ENCODE measurements at places on chromosomes 7 and 10.

GRCh38 chr7:10657201-10657600, 316.5 kb upstream of the PHF14 start:
- DNase-seq: no peak

- no peak for DNase-seq
Observed at GRCh38 chr10:2212244-2212834, 475.0 kb upstream of the ADARB2 start.

DNA sequence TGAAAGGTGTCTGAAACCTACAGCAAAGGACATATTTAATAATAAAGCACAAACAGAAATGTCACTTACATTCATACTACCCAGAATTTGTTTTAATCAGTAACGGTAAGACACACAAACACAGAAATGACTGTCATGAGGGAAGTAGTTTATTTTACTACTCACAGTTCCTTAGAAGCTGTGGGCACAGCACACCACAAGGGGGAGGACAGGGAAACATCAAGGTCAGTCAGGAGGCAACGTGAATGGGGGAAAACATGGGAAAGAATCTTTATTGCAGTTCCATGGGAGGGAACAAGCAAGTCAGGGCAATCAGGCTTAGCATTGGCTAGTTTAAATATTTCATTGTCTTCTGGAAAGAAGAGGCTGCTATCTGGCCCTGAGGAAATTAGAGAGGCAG, 123.8 kb upstream of the PDSS1 start:
- no peak for DNase-seq

GRCh38 chr10:116408719-116409118, 18.9 kb upstream of the PNLIPRP3 start:
- no peak for DNase-seq

GRCh38 chr7:149724661-149725425, 48.5 kb downstream of the ZNF467 start:
- no peak for DNase-seq

- no peak for DNase-seq
Observed at GRCh38 chr7:134098072-134098471, 29.1 kb upstream of the LRGUK start.

DNA sequence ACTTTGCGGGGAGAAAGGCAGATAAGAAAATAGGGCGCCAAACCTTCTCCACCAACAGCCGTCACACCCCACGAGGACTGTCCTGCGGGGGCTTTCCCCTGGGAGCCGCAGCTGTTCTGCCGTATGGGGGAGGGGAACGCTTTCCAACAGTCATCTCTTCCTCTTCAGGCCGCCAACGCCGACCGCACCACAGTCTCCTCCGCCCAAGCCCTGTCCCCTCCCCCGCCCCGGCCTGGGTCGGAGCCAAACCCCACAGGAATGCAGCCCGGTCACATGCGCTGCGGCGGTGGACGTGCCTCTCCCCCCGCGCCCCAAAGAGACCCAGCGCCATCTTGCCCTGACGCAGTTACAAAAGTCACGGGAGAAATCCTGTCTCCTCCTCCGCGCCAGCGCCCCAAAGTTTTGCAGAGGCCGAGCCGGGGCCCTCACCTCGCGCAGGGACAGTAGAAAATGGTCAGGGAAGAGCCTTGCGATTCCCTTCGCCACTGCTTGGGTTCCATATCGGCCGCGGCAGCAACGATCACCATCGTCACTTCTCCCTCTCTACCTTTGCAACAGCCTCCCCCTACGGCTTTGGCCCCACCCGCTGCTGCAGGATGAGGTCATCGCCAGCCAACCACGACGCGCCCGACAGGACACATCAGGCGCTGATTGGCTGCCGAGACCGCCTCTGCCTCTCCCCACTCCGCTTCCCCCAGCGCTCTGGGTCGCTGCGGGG, 1.3 kb upstream of the KMT2E start:
- peak; percentile 95 for DNase-seq

- DNase-seq: no peak
Observed at GRCh38 chr10:119452396-119452795, 90.1 kb downstream of the RGS10 start.

DNA sequence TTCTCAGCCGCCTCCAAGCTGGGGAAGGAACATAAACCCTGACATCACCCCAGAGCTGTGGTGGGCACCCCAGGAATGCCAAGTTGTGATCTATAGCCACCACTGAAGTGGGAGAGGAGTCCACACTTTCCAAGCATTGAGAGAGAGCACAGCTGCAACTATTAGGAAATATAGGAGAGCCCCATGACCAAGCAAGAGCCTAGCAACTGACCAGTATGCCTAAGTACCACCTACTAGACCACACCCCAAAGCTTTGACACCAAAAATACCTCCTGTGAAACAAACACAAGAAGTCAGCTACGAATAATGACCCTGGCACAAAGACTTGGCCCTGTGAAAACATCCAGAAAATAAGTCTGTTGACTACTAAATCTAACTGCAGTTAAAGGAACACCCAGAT, 804.1 kb upstream of the IGFBP3 start:
- DNase-seq: no peak

GRCh38 chr7:47092336-47092735, 489.6 kb downstream of the TNS3 start:
- no peak for DNase-seq

DNA sequence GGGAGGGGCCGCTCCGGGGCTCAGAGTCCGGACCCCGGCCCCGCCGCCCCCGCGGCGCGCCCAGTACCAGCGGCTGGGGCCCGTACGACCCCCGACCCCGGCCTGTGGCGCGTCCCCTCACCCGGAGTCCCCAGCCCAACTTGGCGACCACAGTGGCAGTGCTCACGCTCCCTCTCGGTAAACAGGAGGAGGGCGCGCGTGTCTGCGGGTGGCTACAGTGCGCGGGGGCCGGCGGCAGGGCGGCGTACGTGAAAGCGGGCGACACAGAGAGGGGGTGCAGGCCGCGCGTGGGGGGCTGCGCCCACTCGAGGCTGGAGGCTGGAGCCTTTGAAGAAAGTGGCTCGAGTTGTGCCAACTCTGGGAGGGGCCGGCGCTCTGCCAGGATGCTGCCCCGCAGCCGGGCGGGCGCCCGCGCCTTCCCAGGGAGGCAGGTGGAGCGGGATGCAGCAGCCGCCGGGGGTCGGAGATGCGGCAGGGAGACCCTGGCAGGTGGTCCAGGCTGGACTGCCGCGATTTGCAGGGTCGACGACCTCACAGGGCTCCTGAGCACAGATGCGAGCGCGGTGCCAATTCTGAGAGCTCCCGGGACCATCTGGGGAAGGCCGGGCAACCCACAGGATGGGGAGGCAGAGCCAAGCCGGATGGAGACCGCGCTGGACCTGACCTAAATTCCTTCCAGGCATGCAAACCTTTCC, 655 bp downstream of the PTPRE start:
- DNase-seq: no peak

GRCh38 chr7:4840079-4840501, 21.7 kb downstream of the PAPOLB start:
- no peak for DNase-seq

GRCh38 chr10:15152556-15152955, 15.9 kb downstream of the NMT2 start:
- DNase-seq: no peak

GRCh38 chr10:82091413-82091812, 216.4 kb downstream of the NRG3 start:
- DNase-seq: no peak

- DNase-seq: peak; percentile 50
Observed at GRCh38 chr10:31401287-31401686, 82.3 kb downstream of the ZEB1 start.

DNA sequence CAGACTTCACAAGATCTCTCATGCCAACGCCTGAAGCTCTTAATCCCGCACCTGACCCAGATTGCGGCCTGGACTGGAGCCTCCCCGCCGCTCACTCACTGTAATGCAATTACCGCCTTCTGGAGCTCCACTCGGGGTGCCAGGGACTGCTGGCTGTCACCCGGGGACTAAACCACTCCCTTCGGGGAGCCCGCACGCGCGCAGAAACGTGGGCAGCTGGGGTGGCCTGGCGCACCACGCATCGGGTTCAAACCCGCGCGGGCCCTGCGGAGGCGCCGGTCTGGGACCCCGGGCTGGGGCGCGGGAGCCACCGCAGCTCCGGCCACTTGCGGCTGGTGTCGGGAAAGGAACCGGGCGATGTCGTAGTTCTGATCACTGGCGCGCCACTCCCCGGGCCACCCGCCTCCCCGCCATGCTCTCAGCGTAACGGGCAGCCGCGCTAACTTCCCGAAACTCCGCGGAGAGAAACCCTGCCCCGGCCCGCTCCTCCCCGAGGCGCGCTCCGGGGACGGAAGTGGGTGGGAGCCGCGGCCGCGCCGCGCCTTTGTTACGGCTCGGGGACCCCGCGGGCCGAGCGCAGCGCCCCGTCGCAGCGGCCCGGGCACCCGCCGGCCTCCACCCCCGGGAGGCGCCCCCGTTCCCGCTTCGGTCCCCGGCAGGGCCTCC, 100.3 kb upstream of the SVIL start:
- peak; percentile 42 for DNase-seq

DNA sequence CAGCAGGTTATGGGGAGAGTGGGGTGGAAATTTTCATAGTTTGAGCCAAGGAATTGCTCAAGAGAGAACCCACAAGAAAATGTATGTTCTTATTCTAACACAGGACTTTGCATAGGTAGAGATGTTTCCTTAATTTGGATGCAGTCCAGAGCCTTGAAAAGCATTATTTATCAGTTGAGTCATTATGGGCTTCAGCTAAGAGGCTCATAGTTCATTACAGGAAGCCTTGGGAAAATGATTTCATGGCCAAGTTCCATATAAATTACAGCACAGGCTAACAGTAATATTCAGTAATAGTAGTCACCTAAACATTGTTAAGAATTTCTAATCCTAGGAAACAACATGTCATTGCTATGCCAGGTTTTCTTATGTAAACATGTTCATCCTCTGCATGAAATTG, 131.1 kb upstream of the PTPRZ1 start:
- no peak for DNase-seq

- no peak for DNase-seq
Observed at GRCh38 chr10:103855424-103855823, at the start of gene SH3PXD2A. SH3PXD2A (minus strand) TSS chr10:103855576; CDS start chr10:103855266, 310 bp downstream.

GRCh38 chr10:9076066-9076465, 1021.6 kb downstream of the GATA3 start:
- no peak for DNase-seq

DNA sequence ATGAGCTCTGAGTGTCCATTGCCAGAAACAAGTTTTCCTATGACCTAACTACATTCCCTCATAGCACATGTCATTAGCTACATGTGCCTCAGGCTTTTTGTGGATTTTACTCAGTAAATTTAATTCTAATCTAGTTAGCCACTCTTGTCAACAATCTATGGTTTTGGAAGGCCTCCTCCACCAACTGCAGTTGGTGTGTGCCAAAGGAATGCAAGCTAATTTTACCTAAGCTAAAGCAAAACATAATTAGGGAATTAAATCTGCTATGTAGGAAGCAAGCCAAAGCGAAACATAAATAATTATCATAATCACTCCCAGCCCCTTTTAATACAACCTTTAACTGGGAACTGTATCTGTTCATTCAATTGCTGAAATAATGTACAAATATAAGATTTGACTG, 3.5 kb upstream of the CTTNBP2 start:
- no peak for DNase-seq

DNA sequence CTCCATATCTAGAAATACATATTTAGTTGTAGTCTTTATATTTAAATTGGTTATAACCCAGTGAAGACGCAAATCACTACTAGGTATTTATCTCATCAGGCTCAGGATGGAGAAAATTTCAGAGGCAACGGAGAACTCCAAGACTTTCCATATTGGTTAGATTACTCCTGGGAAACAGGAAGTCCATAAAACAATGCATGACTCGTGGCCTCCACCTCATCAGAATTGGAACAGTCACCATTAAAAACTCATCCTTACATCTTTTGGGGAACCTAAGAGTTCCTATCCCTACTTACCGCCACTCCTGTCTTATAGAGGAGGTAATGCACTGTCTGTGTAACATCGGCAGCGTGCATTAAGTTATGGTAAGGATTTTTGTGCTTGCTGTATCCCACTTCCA, 177.6 kb downstream of the PPP1R17 start:
- no peak for DNase-seq

DNA sequence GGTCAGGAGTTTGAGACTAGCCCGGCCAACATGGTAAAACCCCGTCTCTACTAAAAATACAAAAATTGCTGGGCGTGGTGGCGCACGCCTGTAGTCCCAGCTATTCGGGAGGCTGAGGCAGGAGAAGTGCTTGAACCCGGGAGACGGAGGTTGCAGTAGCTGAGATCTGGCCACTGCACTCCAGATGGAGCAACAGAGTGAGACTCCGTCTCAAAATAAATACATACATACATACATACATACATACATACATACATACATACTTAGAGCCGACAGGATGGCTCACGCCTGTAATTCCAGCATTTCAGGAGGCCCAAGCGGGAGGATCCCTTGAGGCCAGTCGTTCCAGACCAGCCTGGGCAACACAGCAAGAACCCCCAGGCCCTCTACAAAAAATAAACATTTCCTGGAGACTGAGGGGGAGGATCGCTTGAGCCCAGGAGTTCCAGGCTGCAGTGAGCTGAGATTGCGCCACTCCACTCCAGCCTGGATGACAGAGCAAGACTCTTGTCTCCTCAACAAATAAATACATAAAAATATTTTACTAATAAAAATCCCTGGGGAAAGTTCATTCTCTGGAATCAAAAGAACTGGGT, 90.9 kb upstream of the TNRC18 start:
- DNase-seq: no peak
